ENCODE measurements at places on chromosomes 6 and 20.

GRCh38 chr20:47295129-47295813 lies 61.2 kb downstream of the ZMYND8 start:
- no peak for DNase-seq

DNA sequence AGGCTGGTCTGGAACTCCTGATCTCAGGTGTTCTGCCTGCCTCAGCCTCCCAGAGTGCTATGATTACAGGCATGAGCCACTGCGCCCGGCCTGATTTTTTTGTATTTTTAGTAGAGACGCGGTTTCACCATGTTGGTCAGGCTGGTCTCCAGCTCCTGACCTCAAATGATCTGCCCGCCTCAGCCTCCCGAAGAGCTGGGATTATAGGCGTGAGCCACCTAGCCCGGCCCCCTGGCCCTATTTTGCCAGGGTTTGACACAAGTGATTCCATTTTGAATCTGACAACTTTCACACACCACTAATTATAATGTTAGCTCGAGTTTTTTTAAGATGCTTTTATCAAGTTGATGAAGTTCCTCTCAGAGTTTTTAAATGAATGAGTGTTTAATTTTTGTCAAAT lies 25.6 kb downstream of the TTLL9 start:
- no peak for DNase-seq

DNA sequence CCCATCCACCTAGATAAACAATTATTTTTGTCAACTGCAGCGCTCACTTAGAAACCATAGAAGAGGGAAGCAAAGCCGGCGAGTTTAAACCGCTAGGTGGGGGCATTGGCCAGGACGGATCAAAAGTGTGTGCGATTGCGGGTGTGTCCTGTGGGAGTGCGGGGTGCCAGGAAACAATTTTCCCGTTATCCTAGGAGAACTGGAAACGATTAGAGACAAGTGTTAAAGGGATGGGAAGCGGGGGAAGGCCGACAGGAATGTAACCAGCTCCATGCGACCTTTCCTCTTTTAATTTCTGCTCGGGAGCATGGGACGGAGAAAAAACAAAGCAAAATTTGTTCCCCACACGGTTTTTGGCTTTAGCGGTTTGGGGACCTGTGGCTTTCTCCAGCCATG lies 2.8 kb upstream of the HTR1B start:
- peak; percentile 63 for DNase-seq

DNA sequence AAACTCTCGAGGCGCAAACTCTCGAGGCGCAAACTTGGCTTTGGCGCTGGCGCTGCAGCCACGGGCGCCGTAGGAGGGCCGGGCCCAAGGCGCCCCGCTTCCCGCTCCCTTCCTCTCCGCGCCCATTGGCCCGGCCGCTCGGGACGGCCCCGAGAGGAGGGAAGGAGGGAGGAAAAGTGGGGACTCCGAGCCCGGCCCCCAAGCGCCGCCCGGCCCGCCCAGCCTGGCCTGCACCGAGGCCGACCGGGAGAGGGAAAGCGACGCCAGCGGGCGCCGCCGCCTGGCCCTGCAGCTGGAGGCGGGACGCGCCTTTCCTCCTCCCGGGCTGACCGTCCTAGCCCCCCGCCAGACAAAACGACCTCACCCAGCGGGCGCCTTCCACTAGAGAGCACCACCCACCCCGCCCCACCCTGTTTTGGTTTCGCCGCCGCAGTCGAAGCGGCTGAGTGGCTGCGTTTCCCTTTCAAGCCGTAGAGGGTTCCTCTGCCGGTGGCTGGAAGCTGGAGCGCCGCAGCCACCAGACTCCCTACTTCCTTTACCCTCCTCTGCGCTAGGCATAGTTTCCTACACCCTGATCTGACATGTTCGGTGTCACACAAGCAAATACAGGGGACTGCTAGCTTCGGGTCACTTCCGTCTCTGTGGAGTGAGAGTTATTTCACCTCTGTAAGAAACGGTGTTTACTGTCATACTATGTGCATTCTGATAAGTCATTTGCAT lies at the start of gene MBOAT1:
MBOAT1 (minus strand) TSS at position 78 of the 720 bp plus-strand sequence. CDS start 235 bp downstream, outside the sequence.
- DNase-seq = peak; percentile 94

DNA sequence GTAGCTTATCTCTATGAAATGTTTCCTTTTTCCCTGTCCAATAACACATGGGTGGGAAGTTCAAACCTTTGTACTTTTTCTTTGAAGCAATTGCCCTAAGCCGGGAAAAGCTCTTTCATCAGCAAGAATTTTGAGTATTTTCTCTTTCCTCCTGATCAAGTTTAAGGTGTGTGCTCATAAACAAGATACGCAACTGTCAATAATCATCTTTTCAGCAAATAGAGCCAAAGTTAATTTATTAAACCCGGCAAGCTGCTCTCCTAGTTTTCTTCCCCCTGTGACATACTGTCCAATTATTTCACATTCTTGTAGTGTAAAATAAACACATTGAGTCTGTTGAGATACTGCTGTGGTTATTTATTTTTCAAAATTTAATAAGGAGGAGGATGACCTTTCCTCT lies 194.4 kb downstream of the EDN1 start:
- DNase-seq = no peak

GRCh38 chr20:57616143-57616951 lies 3.9 kb downstream of the ZBP1 start:
- DNase-seq = no peak

- no peak for DNase-seq
Observed at GRCh38 chr6:137227871-137228302, 8.7 kb upstream of the IFNGR1 start.

- DNase-seq = no peak
Observed at GRCh38 chr6:128314190-128314589, 206.2 kb downstream of the PTPRK start.

DNA sequence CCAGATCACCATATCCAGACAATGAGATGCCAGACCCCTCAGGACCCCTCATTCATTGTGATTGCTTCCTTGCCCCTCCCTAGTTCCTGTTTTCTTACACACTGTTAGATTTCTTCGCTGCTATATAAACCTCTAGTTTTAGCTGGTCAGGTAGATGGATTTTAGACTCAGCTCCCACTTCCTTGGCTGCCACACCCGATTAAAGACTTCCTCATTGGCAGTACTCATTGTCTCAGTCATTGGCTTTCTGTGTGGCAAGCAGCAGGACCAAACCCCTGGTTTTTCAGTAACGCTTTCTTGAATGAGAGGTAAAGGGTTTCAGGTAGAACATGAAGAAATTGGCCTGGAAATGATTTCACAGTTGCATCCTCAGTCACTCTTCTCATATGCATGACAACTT lies 47.9 kb downstream of the QRSL1 start:
- no peak for DNase-seq

DNA sequence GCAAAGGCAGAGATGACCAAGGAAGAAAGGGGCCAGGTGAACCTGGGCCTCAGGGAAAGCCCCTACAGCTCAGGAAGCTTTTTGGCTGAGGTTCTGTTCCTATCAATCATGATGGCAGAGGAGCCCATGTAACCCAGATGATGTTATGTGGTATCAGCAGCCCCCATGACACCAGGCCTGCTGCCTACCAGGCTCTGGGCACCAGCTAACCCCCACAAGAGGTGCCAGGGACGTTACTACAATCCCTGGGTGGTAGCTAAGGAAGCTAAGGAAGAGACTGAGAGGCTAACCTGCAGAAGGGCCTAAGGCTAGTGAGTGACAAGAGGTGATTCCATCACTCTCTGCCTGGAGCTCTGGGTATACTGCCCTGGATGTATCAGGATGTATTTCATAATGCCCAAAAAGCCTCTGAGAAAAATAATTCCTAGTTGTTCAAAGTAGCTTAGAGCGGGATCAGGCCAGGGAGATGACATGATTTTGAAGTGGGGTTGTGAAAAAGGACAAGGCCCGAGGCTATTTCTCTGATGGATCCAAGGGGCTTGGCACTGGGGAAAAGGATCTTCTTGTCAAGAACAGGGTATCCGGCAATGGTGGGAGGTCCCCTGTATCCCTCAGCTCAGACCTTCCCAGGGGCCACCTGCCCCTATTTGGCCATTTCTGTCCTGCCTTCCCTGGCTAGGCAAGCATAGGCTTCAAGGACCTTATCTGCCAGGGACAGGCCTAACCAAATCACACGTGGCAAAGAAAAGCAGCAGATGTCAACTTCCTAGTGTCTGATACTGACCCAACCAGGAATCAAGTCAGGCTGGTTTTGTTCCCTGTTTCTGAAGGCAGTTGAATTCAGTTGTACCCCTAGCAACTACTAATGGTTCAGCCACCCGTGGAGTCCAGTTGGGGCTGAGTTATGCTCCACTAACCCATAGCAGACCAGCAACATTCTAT lies 41.3 kb downstream of the PANK2 start:
- no peak for DNase-seq

DNA sequence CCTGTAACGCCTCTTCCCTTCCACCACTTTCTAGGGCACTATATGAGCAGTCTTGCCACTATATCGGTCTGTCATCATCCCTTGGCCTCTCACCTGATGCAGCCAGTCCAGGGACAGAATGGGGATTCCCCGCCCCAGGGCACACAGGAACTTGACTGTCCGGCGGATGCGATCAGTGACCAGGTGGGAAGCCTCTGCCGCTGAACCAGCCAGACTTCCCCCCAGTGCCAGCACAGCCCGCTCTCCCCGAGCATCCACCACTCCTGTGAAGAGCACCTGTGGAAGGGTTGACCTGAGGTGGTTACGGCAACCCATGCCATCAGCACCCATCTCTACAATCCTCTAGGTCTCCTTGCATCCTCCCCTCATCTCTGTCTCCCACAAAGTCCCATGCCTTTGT lies 12.2 kb upstream of the NRM start:
- no peak for DNase-seq

- DNase-seq = no peak
Observed at GRCh38 chr6:28587746-28588075, 62.0 kb downstream of the GPX5 start.

DNA sequence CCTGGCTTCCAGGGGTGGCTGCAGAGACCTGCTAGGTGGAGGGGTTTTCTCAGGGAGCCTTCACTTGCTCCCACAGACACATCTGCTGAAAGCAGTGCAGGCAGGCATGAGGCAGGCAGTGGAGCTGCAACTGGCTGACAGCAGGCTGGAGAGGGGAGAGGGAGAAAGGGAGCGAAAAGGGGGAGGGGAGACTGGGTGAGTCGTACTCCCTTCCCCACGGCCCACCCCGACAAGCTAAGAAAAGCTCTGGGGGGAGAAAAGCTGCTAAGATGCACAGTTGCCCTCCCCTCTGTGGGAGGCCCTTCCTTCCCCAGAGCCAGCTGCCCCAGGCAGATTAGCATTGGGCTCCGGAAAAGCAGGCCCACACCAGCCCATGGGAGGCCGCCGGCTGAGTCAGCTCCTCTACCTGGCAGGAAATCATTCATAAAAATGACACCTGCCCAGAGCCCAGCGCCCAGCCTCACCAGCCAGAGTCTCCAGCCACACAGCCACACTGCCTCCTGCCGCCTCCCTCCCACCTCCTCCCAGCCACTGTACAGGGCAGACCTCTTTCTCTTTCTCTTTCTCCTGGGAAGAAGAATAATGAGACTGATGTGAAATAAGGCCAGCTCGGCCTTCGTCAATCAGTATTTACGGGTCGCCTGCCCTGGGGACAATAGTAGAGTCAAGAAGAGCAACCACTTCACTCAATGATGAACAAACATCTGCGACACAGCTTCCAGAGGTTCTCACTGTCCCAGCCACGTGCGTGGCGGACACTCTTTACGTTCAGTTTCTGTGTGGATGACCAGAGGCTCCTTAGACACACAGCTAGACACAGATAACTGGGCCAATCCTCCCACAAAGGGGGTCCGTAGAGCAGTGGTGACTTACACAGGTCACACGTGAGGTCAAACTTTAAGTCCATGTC lies 7.7 kb upstream of the C20orf203 start:
- DNase-seq = peak; percentile 42

DNA sequence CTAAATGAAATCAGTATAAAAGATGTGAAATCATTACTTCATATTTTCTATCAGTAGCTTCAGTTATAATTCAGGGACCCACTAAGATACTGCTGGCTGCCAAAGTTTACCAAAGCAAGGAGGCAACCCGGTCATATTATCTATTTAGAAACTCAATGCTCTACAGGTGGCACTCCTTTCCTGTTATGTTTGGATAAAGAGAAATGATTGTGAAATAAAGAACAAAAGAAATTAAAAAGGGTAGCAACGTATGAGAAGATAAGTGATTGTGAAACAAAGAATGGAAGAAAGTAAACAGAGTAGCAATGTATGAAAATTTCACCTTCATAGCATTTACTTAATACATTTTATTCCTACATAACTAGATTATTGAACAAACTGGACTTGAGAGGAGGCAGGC lies 45.2 kb downstream of the RSPH3 start:
- no peak for DNase-seq

DNA sequence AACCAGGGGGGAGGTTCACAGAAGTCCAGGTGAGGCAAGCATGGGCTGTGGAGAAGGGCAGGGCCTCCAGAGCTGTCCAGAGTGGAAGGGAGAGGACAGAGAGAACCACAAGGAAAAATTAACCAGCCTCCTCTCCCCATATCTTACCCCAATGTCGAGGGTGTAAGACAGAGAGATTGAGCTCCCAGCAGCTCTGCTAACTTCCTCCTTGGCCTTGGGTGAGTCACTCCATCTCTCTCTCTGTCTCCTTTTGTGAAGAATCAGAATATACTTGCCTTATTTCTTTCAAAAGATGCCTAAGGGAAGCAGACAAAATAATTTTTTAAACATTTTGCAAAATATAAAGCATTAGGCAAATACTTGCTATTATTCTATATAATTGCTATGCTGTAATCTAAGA lies 58.3 kb upstream of the IYD start:
- no peak for DNase-seq

- DNase-seq = peak; percentile 5
Observed at GRCh38 chr20:25229486-25230165, 18.3 kb upstream of the PYGB start.

DNA sequence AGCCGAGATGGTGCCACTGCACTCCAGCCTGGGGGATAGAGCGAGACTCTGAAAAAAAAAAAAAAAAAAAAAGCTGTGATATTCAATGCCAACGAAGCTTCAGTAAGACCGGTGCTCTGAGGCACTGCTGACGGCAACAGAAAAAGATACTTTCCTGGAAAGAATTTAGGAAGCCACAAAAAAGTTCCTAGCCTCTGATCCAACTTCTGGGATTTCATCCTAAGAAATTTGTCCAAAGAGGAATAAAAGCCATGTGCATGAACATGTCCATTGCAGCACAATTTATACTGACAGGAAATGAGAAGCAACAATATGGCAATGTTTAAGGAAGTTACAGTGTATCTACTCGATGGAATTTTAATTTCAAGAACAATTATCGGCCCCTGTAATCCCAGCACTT lies 24.5 kb upstream of the CARMIL1 start:
- no peak for DNase-seq

DNA sequence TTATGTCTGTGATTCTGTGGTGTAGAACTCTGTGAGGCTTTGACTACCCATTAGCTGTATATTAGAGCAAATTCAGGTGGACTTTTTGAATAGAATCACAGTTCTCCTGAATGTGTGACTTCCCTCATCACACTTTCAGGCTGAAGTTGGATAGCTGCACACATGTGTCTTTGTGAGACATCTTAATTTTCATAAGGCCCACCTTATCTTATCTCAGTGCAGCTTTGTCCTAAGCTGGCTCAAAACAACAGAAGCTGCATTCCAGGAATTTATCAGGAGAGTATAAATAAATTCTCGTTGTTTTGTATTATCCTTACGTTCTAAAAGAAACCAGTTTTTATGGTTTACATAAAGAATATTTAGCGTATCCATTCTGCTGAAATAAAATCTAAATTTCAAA lies 26.2 kb upstream of the SLC35D3 start:
- no peak for DNase-seq
